ENCODE measurements at places on chromosomes 4 and X. TPM values are rescaled to one million over a fixed set of nuclear protein-coding genes. Genes with fewer than 3 reads are reported as not detected.
A peak's percentile ranks its signal among the peaks of the same experiment; 100 is the strongest.

The DMD gene
- 135 TPM for total RNA-seq

DNA sequence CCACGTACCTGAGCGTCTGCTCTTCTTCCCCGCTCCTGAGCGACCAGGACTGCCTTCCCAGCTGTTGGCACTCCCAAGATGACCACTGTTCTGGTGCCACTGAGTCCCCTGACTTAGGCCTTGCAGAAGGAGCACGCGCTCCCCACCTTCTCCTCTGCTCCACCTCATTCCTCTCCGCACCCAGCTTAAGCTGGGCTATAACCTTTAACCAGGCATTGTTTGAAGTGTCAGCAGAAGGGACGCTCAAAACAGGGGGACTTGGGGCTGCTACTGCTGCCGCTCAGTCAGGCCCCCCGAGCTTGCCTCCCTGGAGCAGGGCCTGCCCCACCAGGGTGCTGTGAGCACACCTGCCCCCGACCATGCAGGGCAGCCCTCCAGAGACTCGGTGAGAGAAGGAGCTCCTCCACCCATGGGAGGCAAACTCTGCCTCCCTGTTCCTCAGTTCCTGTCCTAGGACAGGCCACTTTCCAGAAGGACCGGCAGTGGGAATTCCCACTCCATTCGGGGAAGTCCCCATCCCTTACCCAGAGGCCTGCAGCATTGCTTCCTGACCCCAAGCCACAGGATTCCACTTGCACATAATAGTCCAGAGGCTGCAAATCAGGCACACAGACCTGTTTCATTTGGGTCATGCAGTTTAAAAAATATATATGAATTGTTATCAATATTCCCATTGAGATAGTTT is 99.7 kb upstream of the ENPP6 start:
- no peak for DNase-seq

DNA sequence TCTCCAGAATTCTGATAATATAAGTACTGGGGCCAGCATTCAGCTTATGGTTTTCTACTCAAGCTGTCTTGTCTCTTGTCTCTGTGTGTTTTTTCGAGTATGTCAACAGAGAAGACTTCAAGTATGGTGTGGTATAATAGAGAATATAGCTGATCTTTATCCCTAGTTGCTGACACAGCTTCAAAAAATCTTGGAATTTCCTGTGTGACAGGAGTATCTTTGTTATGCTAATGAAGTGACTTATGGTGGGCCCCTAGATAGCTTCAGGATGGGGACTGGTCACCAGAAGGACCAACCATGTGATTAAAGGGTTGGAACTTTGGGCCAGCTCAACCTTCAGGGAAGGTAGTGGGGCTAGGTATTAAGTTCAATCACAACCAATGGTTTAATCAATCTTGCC is 2.9 kb downstream of the GPRASP3 start:
- no peak for DNase-seq

GRCh38 chr4:163587867-163588266 is 93.4 kb downstream of the TMA16 start:
- no peak for DNase-seq

DNA sequence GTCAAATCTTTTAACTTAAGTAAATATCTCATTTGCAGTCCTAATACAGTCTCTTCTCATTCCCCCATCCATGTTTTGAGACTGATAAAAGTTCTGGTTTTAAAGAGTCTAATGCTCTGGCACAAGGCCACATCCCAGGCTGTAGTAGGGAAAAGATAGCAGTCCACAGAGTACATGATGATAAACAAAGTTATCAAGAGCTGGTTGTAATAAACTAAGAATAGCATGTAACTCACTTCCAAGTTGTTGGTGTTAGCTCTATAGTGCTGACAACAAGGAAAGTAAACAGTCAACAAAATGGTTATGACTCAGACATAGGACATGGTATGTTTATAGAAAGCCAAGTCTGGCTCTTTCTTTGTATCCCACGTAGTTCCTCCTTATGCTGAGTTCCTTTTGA is 21.8 kb upstream of the AREG start:
- DNase-seq, result no peak

The ARMCX1 gene
- 29.8 TPM for total RNA-seq

DNA sequence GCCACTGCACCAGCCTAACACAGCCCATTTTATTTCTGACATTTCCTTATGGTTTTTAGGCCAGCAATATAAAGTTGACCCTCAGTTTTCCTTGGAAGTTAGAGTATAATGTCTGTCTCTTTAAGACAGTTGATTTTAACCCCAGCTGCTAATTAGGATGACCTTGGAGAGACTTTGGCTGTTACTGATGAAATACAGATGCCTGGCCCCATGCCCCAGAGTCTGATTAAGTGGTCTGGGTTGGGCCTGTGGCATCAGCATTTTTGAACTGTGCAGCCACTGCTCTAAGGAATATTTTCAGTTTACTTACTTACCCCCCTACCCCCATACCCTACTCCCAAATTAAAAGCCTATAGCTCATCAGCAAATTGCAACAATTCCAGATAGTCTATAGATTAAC is 85.8 kb downstream of the DCLK2 start:
- peak; percentile 72 for DNase-seq

DNA sequence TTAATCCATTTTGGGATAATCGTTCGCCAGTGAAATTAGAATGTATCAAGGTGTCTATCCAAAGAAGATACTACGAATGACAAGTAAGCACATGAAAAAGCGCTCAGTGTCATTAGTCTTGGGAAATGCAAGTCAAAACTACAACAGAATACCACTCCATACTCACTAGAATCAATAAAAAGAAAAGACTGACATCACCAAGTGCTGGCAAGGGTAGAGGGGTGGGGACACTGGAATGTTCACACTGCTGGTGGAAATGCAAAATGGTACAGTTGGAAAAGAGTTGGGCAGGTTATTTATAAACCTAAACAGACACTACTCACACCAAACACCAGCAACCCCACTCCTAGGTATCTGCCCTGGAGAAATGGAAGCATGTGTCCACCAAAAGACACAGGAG is 11.2 kb downstream of the WDR1 start:
- peak; percentile 1 for DNase-seq

- no peak for DNase-seq
Measured at GRCh38 chrX:134622056-134622812, 36.0 kb downstream of the PLAC1 start.

DNA sequence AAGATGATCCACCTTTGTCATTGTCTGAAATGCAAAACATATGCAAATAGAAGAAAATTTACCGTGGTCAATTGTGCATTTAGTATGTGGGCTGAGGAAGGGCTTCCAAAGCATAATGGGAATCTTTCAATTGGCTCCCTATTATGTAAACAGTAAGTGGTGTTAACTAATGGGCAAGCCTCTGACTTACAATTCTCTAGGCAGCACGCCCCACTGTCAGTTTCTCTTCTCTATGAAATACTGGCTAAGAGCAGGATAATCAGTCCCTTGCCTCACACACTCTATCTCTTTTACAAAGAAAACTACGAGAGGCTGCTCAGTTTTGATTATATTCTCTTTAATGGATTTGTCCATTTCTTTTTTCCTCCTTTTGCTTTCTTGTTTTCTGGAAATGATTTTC is 1272.6 kb downstream of the PCDH19 start:
- no peak for DNase-seq

DNA sequence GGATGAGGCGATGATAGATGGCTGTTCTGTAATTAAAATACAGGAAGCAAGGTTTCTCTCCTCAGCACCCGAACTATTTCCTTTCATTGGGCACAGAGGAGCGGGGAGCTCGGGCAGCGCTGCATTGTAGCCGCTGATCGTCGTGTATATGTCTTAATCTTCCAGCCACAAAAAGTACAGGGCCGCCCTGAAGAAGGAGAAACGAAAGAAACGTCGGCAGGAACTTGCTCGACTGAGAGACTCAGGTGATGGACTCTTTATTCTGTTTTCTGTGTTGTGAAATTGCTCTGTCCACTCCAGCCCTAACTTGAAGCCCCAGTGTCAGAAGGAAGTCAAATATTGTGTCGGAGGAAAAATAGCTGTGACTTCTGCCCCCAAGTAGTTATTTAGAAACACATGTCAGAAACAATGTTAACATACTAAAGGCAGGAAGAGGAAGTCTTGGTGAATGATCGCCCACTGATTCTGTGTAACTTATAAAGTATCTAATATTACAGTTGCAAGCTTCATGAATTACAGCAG is 546 bp downstream of the ZRSR2 start:
- DNase-seq, result no peak

The NXF2B gene
- total RNA-seq, result not detected

- no peak for DNase-seq
Measured at GRCh38 chr4:118867311-118868067, 21.2 kb upstream of the SYNPO2 start.

DNA sequence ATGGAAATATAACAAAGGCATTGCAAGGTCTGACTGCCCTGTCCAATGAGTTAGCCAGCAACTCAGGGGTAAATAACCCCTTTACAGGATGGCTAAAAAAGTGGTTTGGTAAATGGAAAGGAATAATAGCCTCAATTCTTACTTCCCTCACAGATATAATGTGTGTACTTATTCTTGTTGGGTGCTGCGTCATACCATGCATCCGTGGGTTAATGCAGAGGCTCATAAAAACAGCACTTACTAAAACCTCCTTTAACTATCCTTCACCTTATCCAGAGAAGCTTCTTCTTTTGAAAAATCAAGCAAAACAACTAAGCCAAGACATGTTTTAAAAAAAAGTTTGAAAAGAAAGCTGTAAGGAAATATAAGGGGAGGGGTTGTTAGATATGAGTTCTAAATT is 301.0 kb downstream of the PAPSS1 start:
- no peak for DNase-seq

The POU3F4 gene
- total RNA-seq, result not detected

DNA sequence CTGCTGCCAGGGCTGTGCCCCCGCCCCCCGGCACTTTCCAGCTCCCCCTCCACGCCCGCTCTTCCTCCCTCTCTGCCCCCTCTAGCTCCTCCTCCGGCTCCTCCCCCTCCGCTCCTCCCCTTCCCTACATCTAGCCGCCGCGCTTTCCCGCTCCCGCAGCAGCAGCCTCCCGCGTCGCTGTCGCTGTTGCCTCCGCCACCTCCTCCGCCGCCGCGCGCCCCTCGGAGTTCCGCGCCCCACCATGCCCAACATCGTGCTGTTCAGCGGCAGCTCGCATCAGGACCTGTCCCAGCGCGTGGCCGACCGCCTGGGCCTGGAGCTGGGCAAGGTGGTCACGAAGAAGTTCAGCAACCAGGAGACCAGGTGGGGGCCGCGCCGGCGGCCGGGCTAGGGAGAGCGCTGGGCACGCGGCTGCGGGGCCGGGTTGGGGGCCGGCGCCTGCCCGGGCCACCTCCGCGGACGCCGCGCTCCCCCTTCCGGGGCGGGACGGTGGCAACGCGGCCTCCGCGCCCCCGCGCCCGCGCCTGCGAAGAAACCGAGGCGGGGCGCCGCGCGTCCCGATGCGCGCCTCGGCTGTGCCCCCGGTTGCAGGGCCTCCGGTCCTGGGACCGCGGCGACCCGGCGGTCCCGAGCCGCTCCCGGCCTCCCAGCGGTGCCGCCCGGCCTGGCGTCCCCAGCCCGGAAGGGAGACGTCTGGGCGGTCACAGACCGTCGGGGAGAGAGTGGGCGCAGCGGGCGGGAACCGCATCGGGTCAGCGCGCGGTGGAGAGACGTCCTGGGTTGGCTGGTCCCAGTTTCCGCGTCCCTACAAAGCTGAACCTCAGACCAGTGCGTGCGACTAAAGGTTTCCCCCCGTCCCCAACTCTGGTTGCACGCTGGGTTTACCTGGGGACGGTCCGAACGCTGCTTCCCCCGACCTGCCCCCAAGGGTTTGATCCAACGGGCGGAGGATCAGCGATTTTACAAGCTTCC is at the start of gene PRPS2:
Gene PRPS2, plus strand, starts transcription at position 156 of the 972 bp plus-strand sequence. Its CDS starts 86 bp downstream, at position 242.
- peak; percentile 80 for DNase-seq

DNA sequence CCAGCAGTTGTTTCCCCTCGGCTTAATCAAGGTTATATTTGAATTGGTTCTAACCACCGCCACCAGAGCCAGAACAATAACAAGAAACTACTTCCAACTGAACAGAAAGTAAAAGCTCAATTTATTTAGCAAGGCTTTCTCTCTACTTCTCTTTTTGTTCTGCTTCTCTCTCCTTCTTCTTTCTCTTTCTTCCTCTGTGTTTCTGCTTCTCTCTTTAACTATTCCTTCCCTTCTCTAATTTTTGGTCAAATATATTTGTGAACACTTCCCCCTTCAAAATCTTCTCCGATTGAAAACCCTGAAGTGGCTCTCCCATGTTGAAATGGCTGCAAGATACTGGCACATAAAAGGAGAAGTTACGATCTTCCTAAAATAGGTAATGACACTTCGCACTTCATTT is 1195.9 kb upstream of the PRKX start:
- no peak for DNase-seq

GRCh38 chr4:3416821-3417221 is 24.9 kb upstream of the HGFAC start:
- no peak for DNase-seq

GRCh38 chrX:137151403-137151802 is 117.6 kb upstream of the GPR101 start:
- no peak for DNase-seq

DNA sequence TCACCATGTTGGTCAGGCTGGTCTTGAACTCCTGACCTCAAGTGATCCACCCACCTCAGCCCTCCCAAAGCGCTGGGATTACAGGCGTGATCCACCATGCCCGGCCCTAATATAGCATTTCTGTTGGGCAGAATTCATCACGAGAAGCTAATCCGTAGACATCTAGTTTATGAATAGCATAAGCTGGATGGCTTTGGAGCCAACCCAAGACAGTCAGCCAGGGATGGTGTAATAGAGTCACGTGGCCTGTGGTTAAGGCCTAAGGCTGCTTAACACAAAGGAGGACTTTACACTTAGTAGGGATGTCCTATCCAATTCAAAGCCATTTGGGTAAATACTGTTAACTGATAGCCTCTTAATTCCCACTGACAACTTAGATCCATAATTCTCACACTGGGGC is 173.6 kb downstream of the RAP1GDS1 start:
- no peak for DNase-seq

DNA sequence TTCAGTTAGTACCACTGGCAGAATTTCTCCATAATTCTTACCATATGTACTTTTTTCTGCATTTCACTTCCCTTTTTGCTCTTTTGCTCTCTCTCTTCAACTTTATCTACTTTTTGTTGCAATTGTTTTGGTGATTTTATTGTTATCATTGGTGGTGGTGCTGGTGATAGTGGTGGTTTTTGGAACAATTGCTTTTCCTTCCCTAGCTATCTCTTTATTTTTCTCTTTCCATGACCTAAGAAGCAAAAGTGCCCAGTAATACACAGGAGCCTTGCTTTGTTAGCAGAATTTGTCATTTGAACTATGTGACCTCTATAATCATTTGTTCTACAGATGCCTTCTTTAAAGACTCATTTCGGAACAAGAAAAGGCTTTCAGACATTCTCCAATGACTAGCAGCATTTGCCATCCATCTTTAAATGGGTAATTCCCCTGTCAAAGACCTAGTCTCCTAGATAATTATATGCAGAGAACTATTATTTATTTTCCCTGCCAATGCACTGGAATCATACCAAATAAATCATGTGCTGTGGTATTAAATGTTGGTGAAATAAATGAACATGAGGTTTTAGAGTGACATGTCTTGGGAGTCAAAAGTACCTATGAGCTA is 154.5 kb downstream of the GASK1B start:
- DNase-seq, result no peak

The ARMCX5 gene
- total RNA-seq, result 3.1 TPM

- no peak for DNase-seq
Measured at GRCh38 chr4:158934996-158935669, 166.3 kb downstream of the FNIP2 start.

GRCh38 chr4:48228949-48229348 is 40.7 kb downstream of the TEC start:
- no peak for DNase-seq

- DNase-seq, result no peak
Measured at GRCh38 chr4:83282049-83282535, 2.5 kb downstream of the COQ2 start.

The KLKB1 gene
- 1.2 TPM for total RNA-seq

The SLC16A2 gene
- total RNA-seq, result 5.7 TPM
